ENCODE measurements at places on chromosomes 2 and 18. TPM values are rescaled to one million over a fixed set of nuclear protein-coding genes. Genes with fewer than 3 reads are reported as not detected.

GRCh38 chr2:99638791-99639190, 149.0 kb upstream of the REV1 start:
- DNase-seq: no peak
- H3K27ac ChIP-seq: no peak overlapping the region
- H3K4me1 ChIP-seq: no peaks in the 10 kb centered on the region
- H3K27me3 ChIP-seq: no peaks in the 10 kb centered on the region

GRCh38 chr2:195319112-195319460, 337.9 kb upstream of the SLC39A10 start:
- no peaks in the 10 kb centered on the region for H3K36me3 ChIP-seq
- no peak overlapping the region for H3K27ac ChIP-seq
- no peak overlapping the region for H3K4me3 ChIP-seq
- no peaks in the 10 kb centered on the region for H3K27me3 ChIP-seq
- H3K4me1 ChIP-seq: no peaks in the 10 kb centered on the region
- DNase-seq: no peak

DNA sequence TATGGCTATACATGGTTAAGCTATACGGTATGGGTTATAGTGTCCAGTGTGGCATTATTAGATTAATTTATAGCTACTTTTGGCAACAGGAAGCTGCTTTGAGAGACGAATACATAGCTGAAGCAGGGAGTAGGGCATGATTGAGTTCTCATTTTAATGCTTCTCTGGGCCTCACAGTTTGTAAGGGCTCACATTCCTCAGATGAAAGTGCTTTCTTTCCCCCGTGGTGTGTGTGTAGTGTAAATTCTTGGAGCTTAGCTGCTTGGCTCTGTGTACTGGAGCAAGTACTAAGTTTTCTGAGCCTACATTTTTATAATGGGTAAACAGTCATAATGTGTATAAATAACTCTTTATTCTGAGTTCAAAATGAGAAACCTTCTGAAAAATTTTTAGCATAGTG, 173.7 kb downstream of the PTPRM start:
- no peak for DNase-seq
- H3K36me3 ChIP-seq: no peaks in the 10 kb centered on the region
- H3K4me3 ChIP-seq: no peak overlapping the region
- H3K27me3 ChIP-seq: no peaks in the 10 kb centered on the region

PLGLB1 gene
- total RNA-seq: 2.2 TPM

INO80B gene
- 26.7 TPM for total RNA-seq

UPP2 gene
- not detected for total RNA-seq

PDE1A gene
- total RNA-seq: not detected
